ENCODE measurements at places on chromosomes 7 and 10.

DNA sequence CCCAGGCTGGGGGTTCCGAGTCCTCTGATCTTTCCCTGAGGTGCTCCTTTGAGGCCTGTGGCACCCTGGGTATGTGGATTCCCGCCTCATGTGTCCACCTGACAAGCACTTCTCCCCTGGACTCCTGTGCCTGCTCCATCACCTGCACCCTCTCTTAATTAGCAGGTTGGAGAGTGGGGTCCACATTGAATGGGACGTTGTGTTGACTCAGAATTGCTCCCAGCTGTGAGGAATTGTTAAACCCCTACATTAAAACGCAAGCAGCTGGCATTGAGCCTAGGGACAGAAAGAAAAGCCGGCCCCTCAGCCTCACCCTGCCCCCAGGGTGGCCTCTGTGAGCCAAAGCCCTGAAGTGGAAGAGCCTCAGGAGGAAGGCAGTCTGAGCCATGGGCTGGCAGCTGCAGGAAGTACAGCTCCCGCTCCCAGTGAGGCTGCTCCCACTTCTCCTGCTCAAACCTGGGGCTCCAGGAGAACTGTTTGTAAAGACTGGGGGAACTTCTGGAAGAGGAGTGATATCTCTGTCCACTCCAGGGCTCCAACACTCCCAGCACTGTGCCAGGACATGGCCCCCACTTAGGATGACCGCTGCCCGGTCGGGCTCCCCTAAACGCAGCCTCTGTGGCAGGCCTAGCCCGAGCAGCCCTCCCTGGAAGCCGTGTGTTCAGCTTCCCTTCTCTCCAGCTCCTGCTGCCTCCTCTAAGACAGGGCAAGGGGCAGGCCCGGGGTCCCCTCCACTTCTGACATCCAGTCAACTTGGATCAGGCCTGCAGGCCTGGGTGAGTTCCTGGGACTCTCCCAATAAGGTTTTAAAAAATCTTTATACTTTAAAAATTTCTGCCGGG, 1.8 kb upstream of the OPN4 start:
- no peak for DNase-seq

- DNase-seq = no peak
Measured at GRCh38 chr7:11655642-11656041, 176.4 kb downstream of the THSD7A start.

DNA sequence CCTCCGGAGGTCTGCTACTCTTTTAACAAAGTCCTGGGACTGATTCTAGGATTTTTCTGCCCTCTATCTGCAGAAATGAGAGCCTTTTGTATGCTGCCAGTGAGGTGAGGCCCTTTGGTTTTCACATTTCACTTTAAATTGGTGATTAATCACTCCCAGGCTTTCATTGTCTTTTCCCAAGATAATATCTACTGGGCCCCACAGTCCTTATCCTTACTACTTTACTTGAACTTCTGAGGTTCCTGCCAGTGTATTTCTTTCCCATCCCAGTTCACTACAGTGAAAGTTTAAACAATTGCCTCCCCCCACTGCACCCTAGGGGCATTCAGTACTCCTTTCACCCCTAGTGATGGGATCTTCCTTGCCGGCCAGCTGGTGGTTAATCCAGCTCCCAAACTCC, 127.4 kb upstream of the INHBA start:
- no peak for DNase-seq

- no peak for DNase-seq
Measured at GRCh38 chr10:29957236-29957635, 102.2 kb downstream of the JCAD start.

- DNase-seq = no peak
Measured at GRCh38 chr10:113486531-113486930, 66.3 kb upstream of the HABP2 start.

DNA sequence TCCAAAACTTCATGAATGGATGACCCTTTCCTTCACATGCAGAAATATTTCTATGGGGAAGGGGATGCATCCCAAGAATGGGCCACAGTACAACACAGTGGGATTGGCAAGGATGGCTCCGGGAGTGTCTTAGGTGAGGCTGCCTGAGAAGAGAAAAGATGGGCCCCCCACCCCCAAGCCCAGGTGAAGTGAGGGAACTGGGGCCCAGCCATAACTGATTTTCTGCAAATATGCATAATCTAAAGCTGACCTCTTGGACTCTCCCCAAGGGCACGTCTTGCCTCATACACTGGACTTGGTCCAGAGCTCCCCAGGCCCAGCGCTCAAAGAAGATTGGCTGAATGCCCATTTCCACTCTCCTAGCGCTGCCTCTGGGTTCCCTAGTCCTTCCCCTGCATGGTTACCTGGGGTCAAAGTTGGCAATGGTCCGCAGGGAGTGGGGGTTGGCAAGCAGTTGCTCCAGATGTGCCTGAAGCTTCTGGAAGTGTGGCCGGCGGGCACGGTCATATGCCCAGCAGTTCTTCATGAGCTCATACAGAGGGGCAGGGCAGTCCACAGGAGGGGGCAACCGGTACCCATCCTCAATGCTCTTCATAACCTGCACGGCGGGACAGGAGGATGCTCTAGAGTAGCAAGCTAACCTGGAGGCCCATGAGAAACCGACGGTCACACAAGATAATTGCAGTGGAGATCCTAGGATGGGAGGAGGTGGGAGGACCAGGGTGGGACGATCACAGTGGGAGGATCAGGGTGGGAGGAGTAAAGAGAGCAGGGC, 12.3 kb downstream of the ZYX start:
- DNase-seq = no peak

DNA sequence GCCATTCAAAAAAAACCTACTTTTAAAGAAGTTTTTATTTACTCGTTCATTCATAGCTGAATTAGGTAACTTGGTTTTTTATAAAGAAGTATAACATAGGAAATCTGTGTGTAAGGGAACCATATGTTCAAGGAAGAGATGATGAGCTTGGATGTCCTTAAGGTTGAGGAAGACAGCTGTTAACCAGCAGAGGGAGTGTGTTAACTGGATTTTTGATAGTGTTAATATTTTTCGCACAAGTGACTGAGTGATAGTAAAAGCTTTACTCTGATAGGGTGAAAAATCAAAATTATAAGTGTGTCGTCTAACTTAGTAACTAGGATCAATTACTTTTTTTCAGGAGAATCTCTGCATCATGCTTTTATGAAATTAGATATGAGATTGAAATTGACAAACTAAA, 134.7 kb downstream of the ARL5B start:
- DNase-seq = no peak

GRCh38 chr10:89342206-89342958, 14.6 kb downstream of the IFIT3 start:
- DNase-seq = no peak

DNA sequence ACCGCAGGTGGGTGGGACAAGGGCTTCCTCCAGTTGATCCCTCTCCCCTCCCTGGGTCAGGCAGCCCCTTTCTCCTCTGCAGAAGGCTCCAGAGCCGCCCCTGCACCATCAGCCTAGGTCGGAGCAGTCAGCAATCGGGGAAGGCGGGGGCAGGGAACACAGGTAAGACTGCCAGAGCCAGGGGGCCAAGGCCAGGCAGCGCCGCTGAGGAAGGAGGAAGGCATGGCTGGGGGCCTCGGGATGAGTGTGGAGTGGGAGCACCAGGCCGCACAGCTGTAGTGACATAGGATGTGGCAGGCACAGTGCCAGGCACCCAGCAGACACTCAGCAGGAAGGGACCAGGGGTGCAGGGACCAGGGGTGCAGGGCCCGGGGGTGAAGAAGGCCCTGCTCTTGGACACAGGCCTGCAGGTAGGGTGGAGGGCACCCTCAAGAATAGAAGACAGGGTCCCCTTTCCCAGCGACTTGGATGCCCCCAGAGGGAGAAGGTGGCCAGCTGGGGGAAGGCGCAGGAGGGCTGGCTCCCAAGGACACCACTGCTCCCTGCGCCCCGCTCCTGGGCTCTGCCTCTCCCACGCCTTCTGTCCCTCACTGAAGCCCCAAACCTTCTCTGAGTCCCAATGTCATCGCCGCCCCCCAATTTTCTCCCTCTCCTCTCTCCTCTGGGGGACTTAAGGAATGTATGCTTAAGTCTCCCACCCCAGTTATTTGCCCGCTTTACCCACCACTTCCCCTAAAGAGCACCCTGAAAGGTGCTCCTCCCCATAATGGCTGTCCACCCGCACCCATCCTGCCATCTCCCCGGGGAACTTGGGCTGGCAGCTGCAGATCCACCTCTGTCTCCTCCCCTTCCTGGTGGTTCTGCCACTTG, 38.5 kb downstream of the CAMK2B start:
- no peak for DNase-seq

GRCh38 chr7:98398567-98399372, 2.1 kb downstream of the BAIAP2L1 start:
- no peak for DNase-seq

DNA sequence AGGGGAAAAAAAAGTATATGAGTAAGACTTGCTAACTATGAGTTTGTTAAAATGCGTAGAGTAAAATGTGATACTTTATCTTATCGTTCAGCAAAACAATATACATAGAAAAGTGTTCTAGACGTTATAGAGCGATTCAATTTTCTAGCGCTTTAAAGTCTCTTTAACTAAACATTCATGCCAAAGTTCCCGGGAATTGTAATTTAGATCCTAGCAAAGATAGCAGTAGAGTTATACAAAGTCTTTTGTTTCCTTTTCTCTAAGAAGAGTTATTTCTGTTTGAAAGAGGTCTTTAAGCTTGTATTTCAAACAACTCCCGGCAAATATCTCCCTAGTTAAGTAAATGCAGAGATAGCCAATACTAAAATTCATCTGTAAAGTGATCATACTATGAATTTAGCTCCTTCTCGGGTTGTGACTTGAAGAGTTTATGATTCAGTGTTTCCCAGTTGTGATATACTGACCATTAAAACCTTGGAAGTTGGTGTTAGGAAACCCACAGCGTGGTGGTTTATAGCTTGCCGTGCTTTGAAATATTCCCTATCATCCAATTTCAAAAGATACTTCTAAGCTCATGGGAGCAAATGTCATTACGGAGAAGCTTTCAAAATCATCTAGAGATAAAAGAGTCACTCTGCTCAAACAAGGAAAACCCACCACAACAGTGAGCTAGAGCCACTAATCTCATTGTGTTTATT, 171.7 kb downstream of the CSTF2T start:
- no peak for DNase-seq

DNA sequence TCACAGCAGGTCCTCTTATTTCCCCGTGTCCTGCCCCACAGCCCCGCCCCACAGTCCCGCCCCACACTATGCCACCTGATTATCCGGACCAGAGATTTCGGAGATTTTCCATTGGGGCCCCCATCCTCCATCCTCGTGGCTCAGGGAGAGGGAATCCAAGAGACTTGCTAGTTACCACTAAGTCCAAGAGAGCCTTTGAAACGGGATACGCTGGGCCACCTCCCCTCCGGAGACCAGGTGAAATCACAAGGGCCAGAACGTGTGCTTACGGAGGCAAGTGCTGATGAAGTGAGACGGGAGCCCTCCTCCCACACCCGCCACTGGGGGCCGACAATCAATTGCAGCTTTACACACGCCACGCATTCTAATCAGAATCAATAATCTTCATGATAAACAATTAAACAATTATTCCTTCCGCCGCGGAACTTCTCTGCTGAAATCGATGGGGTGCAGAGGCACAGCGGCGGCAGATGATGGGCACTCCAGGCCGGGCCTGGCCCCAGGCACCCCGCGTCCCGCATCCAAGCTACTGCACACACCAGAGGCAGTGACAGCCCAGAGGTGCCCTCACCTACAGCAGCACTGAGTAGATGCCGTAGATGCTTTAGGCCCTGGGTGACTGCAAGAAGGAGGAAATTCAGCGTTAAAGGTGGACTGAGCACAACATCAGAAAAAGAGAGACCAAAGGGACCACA, 534.0 kb upstream of the FOXK1 start:
- no peak for DNase-seq

GRCh38 chr7:143484119-143484518, 6.4 kb downstream of the TAS2R41 start:
- no peak for DNase-seq

DNA sequence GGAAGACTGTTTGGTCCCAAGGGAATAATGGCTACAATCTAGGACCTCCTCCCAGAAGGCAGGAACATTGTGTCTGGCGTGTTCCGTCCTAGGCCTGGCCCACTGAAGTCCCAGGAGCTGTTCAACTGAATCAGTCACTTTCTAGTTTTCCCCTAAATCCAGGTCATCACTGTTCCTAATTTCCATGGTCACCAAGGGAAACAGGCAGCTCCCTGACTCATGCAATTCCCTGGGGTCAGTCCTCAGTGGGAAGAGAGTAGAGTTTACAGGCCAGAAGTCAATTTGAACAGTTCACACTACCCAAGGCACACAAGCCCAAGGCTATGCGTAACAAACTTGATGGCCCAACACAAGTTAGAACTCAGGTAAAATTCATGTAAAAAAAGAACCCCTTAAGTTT, 44.0 kb downstream of the CREB3L2 start:
- DNase-seq = no peak

DNA sequence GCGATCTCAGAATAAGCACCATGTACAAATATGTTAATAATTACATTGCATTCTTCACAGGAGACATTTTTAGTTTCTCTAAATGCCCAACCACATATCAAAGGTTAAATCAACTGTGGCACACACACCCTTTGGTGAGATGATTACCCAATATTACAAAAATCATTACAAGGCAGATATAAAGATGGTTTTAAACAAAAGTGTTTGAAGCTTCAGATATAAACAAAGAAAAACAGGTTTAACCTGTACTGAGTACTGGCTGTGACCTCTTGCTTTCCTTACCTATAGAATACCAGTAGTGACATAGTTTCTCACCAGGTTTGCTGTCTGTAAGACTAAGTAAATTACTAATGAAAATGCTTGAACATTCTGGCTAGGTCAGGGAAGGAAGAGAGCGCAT, 360.0 kb upstream of the IGFBP3 start:
- no peak for DNase-seq

- DNase-seq = no peak
Measured at GRCh38 chr10:15180736-15181135, 12.2 kb upstream of the NMT2 start.
